Kidney capillary endothelial cell (primary cell): ENCODE measurements at places on chromosomes 6 and 20.

DNA sequence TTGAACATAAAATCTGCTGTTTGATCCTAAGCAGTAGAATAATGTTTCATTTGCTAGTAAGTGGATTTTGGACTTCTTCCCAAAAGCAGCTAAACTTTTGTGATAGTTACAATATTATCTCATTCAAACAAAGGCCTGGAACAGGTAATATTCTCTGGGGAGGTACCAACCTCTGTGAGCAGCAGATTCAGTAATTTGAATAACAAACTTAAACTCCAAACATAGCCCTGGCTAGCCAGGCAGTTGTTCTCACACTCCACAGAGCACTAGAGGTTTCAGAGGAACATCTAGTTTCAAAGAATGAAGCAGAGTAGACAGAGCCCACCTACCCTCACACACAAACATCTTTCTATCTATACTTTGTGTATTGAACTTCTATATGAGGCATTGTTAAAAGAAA lies 40.9 kb downstream of the LGSN start:
- no peak for DNase-seq

DNA sequence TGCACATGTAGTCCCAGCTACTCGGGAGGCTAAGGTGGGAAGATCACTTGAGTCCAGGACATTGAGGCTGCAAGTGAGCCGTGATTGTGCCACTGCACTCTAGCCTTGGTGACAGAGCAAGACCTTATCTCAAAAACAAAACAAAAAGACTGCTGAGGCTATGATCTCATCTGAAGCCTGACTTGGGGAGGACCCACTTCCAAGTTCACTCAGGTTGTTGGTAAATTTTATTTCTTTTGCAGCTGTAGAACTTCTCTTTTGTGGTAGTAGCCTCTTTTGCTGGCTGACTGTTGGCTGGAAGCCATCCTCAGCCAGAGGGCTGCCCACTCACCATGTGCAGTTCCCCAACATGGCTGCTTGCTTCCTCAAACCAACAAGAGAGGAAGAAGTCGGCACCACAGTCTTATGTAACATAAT lies 36.8 kb upstream of the ME1 start:
- no peak for DNase-seq

GRCh38 chr6:131960371-131961133 lies 9.4 kb upstream of the CCN2 start:
- DNase-seq, result no peak

- no peak for DNase-seq
Measured at GRCh38 chr6:170043150-170043819, 247.6 kb downstream of the DLL1 start.

- no peak for DNase-seq
Measured at GRCh38 chr6:9380568-9380967, 945.2 kb upstream of the SLC35B3 start.

DNA sequence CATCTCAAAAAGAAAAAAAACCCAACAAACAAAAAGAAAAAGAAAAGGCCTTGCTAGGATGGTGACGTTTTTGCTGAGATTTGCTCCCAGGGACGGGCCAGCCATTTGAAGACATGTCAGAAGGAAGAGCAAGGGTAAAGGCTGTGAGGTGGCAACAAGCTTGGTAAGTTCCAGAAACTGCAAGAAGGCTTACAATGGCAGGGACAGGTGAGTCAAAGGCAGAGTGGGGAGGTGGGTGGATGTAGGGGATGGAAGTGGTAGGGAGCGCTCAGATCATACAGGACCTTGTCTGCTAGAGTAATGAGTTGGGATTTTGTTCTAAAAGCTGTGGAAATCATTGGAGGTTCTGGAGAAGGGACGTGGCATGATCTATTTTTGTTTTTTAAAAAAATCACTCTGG lies 4.3 kb downstream of the KIF3B start:
- no peak for DNase-seq

- no peak for DNase-seq
Measured at GRCh38 chr6:106856227-106856874, 118.2 kb downstream of the CD24 start.

- DNase-seq, result no peak
Measured at GRCh38 chr6:63795826-63796225, 160.2 kb downstream of the PHF3 start.

DNA sequence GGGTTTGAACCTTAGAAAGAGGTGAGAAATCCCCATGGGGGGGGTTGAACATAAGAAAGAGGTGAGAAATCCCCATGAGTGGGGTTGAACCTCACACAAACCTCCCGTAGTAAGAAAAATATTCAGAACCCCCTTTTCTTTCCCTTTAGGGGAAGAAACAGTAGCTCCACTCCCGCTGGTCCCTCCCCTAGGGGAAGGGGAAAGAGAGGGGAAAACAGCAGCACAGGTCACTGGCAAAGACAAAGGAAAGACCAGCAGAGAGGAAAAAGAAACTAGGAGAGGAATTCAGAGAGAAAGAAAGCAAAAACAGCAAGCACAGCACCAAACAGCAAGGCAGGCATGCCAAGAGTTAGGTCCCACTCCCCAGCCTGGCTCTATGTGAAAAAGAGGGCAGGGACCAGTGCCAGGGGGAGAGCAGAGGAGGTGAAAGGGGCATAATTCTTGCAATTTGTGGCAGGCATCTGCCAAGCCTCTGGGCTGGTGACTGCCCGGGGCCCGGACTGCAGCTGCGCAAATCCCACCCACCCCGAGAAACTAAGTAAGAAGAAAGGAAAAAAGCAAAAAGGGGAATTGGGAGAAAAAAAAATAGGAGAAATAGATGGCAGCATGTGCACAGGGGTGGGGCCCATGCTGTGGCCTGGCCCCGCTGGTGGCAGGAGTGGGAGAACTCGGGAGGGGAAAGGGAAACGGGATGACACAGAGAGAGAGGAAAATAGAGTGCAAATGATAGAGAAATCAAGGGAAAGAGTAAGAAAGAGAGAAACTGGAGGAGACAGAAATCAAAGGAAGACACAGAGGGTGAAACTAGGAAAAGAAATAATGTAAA lies 15.1 kb upstream of the GOPC start:
- no peak for DNase-seq

- DNase-seq, result no peak
Measured at GRCh38 chr6:41784581-41785171, 2.8 kb upstream of the TOMM6 start.

- no peak for DNase-seq
Measured at GRCh38 chr6:35477028-35477427, 8.8 kb downstream of the RPL10A start.

- DNase-seq, result peak; percentile 96
Measured at GRCh38 chr6:166488076-166488685, 98.3 kb downstream of the RAMACL start.

GRCh38 chr6:108114841-108115597 lies 40.5 kb upstream of the OSTM1 start:
- peak; percentile 27 for DNase-seq

GRCh38 chr6:92748131-92748530 lies 671.2 kb downstream of the EPHA7 start:
- no peak for DNase-seq

- no peak for DNase-seq
Measured at GRCh38 chr6:143581835-143582480, 70.4 kb upstream of the FUCA2 start.

DNA sequence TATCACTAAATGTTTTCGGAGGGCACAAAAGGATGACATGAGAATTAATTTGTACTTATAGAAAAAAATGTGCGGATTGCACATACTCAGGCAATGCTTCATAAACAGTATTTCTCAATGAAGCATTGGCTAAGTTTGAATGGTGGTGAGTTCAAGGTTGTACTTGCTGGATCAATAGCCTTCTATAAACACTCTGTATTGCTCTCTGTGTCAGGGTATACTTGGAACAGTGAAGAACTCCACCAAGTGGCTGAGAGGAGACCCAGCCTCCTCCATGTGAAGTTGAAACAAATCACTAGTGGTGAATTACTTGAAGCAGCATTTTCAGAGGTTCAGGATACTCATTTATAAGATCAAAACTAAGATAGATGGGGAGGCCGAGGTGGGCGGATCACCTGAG lies 360.6 kb downstream of the RIMS1 start:
- no peak for DNase-seq

GRCh38 chr6:72940265-72940664 lies 285.0 kb downstream of the KHDC1L start:
- DNase-seq, result no peak

DNA sequence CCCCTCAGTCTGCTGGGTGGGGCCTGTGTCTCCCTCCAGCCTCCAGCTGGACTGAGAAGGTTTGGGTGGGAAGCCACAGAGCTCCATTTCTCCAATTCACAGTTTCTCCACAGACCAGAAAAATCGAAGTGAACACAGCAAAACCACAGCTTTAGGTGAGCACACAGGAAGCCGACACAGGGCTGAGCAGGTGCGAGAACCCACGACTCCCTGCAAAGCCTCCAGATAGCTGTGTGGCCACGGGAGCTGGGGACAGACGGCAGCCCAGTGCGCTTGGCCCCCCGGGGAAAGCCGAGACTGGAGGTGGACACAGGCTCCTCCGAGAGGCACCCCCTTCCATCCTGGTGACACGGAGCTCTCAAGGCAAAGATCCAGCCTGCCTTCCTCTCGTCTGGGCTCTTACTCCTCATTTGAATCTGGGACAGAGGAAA lies 29.0 kb upstream of the MPC1 start:
- DNase-seq, result no peak

DNA sequence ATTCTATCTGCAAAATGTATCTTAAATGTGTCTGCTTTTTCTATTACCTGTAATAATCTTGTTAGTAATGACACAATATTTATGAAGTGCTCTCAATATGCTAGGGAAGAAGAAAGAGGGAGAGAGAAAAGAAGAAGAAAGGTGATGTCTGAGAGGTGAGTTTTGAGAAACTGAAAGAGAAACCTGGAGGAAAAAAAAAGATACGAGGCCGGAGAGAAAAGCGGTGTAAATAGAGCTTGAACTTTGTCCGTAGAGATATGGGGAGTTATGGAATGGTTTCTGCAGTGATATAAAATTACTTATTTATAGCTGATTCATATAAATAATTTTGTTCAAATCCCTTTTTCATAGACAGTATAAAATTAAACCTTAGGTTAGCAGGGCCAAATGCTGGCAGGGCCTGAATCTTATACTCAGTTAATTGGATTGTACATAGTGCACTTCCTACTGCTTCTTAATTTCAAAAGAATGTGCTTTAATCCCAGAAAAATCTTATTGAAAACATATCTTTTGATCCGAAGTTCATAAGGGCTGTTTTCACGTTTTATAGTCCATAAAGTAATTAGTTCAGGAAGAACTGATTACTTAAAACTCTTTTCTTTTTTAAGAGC lies 43.0 kb downstream of the MYB start:
- DNase-seq, result no peak

DNA sequence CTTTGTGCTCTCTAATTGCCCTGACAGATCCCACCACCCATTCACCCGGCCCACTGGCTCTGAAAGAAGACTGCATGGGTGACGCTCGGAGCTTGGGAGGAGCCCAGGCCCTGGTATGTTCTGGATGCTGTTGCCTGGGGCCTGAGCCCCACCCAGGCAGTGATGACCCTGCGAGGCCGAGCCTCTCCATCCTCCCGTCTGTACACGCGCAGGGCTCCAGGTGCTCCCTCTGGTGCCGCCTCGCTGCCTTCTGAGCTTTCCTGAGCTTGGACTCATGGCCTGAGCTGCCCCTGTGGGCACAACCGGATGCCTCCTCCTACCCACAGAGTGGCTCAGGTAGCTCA lies 61.2 kb downstream of the STK35 start:
- no peak for DNase-seq

DNA sequence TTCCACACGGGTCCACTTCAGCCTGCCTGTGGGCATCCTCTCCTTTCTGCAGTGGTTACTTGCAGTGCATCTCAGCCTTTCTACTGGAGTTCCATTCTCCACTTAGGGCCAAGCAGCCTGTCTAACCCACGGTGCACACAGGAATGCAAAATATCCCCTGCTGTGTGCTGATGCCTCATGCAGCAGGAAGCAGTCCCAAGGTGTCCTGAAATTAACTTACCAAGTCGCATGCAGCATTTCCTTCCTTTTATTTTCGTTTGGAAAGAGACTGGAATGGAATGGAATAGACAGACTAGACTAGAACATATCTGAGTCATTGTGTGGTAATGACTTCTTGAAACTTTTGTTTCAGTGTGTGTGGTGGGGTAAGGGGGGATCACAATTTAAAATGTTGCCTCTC lies 25.9 kb upstream of the FOXQ1 start:
- peak; percentile 61 for DNase-seq

GRCh38 chr6:155472886-155473285 lies 17.2 kb upstream of the NOX3 start:
- DNase-seq, result no peak

- no peak for DNase-seq
Measured at GRCh38 chr20:58231683-58232082, 3.2 kb upstream of the ANKRD60 start.

DNA sequence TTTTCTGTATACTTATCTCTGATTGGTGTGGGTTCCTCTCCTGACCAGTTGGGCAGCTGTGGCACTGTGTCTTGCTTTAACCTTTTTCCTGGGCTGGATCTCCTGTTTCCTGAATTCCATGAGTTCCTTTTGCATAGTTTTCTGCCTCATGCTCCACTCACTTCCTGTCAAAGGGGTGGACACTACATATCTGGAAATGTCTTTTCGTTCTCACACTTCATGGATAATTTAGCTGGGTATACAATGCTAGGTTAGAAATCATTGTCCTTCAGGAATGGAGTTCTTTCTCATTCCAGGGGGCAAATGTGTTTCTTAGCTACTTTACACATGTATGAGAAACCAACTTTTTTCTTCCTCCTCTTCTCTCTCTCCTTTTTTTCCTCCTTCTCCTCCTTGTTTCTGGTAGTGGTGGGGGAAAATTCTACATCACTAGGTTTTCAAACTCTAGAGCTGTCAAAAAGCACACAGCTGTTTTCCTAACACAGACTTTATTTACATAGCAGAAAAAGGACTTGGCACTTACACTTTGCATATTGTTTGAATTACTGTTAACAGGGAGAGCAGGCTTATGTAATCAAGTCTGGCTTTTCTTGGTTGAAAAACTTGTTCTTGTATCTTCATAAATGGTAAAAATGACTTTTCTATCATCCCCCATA lies 9.0 kb upstream of the DDX27 start:
- no peak for DNase-seq

GRCh38 chr6:77466451-77467437 lies 3.5 kb upstream of the HTR1B start:
- peak; percentile 9 for DNase-seq

DNA sequence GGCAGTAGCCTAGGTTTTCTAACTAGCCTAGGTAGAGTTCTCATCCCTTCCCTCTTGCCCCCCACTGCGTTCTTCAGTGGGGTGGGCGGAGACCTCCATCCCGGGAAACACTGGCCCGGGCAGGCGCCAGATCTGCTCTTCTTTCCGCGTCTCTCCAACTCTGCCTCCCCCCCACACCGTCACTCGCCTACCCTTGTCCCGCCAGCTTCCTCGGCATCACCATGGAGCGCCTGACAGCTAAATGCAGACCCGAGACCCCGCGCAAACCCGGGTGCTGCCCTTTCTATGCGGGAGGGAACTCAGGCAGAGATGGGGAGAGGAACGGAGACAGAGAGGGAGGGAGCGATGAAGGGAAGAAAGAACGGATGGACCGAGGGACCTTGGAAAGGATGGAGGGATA lies 1494.8 kb upstream of the DEFB115 start:
- no peak for DNase-seq

- DNase-seq, result no peak
Measured at GRCh38 chr6:30091577-30092381, 16.2 kb upstream of the RNF39 start.
